ENCODE measurements at places on chromosomes 16 and 17.

DNA sequence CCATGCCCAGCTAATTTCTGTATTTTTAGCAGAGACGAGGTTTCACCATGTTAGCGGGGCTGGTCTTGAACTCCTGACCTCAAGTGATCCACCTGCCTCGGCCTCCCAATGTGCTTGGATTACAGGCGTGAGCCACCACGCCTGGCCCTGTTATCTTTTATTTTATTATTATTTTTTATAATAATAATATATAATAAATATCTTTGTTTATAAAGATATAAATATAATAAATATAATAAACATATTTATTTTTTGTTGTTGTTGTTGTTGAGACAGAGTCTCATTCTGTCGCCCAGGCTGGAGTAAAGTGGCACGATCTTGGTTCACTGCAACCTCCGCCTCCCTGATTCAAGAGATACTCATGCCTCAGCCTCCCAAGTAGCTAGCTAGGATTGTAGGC, 7.0 kb upstream of the RNF157 start:
- DNase-seq = no peak

GRCh38 chr16:58638148-58639036, 8.8 kb upstream of the CNOT1 start:
- no peak for DNase-seq

GRCh38 chr16:10218490-10219206, 36.4 kb upstream of the GRIN2A start:
- no peak for DNase-seq

- no peak for DNase-seq
Measured at GRCh38 chr17:80649672-80650330, 105.2 kb downstream of the RPTOR start.

DNA sequence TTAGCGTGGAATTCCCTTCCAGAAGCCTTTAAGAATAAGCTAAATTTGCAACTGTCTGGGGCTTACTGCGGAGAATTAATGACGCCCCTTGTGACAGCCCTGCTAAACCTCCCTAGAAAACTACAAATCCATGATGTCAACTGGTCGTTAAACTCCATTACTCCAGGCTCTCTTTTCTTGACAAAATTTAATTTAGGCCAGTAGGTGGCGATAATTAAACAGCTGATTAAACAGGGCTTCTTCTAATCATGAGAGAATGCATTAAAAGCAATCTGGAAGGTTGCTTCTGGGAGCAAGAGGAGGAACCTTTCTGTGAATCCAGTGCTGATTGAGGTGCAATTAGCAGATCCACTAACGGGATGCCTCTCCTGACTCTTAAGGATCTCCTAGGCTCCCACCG, 8.1 kb upstream of the NLRP1 start:
- no peak for DNase-seq

DNA sequence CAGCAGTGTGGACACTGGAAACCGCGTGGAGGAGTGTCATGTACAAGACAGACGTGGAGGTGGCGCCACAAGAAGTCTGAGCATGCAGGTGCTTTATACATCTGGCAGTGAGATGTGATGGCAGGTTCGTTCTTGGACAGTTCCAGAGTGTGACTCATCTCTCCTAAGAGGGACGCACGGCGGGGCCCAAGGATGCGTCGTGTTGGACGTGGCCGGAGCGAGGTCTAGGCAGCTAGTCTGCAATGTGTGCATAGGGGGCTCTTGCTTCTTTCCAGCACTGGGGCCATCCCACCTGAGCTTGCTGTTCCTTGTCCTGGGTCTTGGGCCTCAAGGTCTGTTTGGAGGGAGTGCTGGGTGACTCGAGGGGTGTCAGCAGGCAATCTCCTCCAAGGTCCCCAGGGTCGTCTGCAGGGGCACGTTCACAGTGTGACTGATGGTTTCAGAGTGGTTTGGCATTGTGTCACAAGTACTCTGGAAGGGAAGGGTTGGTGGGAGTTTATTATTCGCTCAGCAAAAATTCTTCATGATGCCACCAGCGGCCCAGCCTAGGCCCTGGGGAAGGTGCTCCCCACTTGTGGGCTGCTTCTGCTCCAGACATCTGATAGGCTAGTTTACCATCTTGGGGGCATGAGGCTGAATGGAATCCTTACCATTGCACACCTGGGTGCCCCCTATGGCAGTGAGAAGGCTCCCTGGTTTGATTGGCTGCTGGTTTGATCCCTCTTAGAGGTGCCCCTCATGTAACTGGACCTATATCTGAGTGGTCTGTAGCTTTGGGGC, 22.1 kb downstream of the SPACA3 start:
- DNase-seq = no peak

DNA sequence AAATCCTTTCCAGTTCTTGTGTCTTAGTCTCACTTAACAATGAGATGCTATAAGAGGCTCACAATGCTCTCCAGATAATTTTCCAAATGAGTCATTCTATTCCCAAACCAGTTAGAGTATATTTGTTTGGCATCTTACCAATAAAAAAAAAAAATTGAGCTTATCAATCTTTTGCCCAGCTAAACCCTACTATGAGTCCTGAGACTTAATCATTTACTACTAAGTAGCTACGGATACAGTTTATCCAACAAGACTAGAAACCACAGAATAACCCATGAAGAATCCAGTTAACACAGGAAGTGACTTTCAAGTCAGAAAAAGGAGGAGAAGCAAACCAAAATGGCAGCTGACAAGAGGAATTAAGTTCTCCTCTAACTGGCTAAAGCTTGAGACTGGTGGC, 330.3 kb upstream of the XYLT1 start:
- no peak for DNase-seq

DNA sequence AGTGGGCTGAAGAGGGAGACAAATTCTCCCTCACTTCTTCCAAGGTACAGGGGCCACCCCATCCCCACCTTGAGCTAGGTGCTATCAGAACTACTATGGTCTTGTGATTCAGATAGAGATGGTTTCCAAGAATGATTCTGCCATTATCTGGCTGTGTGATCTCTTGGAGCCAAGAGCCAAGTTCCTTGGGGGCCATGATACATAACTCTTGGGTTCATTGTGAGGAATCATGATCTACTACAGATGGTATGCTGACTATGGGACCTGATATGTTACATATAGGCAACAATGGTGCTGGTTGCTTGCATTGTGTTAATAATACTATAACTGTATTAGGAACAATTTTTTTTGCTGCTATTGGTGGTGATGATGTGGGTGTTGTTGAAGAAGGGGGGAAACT, 45.7 kb downstream of the DYNLRB2 start:
- DNase-seq = no peak

DNA sequence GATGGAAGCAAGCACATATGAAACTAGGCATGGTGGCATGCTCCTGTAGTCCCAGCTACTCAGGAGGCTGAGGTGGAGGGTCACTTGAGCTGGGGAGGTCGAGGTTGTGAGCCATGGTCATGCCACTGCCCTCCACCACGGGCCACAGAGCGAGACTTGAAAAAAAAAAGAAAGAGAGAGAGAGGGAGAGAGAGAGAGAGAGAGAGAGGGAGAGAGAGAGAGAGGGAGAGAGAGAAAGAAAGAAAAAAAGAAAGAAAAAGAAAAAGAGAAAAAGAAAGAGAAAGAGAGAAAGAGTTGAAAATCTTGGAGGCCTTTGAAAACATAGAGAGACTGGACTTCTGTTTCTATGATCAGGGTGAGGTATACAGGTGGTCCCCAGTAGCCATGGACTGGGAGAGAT, 15.4 kb upstream of the ARL4D start:
- DNase-seq = no peak

DNA sequence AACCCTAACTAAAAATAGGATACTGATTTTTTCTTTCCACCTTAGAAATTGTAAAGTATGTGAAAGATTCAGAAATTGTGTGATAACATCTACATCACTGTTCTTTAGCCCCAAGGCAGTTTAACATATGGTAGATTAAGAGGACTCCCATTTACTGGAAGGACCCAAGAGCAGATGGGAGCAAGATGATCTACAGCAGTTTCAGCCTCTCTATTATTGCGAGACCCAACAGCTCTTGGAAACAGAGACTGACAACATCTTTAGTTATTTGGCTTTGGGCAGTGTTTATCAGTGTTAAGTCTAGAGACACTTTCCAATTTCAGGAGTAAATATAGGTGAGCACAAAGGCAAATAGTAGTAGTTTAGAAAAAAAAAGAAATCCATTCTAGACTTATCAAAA, 124.9 kb upstream of the CORO6 start:
- no peak for DNase-seq

GRCh38 chr17:69060822-69061221, at the start of gene ABCA9:
TSS of gene ABCA9 (minus strand) at chr17:69060927. CDS start at chr17:69051126, 9,801 bp downstream.
- no peak for DNase-seq

GRCh38 chr16:55971447-55971846, 96.3 kb upstream of the CES5A start:
- no peak for DNase-seq
